ENCODE measurements at places on chromosomes 7 and 10. TPM values are rescaled to one million over a fixed set of nuclear protein-coding genes. Genes with fewer than 3 reads are reported as not detected.
A peak's percentile ranks its signal among the peaks of the same experiment; 100 is the strongest.

The GDI2 gene
- 291 TPM for total RNA-seq

The MACROH2A2 gene
- total RNA-seq = 3.6 TPM

DNA sequence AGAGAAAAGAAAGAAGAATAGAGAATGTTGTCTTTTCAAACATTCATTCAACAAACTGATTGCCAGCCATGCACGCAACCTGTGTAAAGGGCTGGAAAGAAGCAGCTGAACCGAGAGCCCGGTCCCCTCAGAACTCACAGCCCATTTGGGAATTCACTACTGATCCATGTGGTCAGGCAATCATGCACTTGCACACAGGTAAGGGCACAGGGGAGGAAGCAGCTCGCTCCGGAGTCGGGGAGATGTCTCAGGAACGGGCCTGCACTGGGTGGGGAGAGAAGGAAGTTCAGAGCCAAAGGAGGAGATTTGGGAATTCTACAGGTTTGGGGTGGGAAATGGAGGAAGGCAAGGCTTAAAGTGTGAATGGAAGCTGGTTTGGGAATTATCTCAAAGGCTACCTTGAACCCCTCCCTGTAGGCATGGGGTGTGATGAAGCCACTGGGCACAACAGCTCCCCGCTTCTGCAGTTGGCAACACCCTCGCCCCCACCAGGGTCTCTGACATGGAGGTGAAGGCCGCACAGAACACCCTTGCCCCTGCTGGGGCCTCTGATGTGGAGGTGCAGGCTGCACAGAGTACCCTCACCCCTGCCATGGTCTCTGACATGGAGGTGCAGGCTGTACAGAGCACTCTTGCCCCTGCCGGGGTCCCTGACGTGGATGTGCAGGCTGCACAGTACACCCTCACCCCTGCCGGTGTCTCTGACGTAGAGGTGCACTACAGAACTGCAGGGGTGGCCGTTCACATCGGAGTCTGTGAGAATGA, 194.4 kb upstream of the RNF32 start:
- no peak for DNase-seq
- no peaks in the 10 kb centered on the region for H3K4me1 ChIP-seq
- H3K27ac ChIP-seq = no peak overlapping the region
- H3K36me3 ChIP-seq = no peaks in the 10 kb centered on the region
- H3K27me3 ChIP-seq = no peaks in the 10 kb centered on the region

- H3K4me3 ChIP-seq = no peak overlapping the region
- H3K27ac ChIP-seq = no peak overlapping the region
- H3K36me3 ChIP-seq = no peaks in the 10 kb centered on the region
- DNase-seq = no peak
- no peaks in the 10 kb centered on the region for H3K27me3 ChIP-seq
Measured at GRCh38 chr7:53485354-53485753, 449.9 kb downstream of the POM121L12 start.

GRCh38 chr10:70672165-70673042, at the start of gene ADAMTS14:
Gene ADAMTS14 (plus strand): TSS chr10:70672506. CDS start chr10:70672803, 297 bp downstream.
- peaks cover 10% of the 10 kb centered on the region for H3K4me1 ChIP-seq
- H3K27me3 ChIP-seq = peaks cover 36% of the 10 kb centered on the region
- peak within 1 kb of the TSS; percentile 55 for H3K4me3 ChIP-seq
- DNase-seq = peak; percentile 23
- H3K27ac ChIP-seq = no peak within 1 kb of the TSS
- H3K36me3 ChIP-seq = no peaks in the 10 kb centered on the region

Data from activated CD8-positive, alpha-beta T cell treated with anti-CD3 and anti-CD28 coated beads for 36 hours (primary cell).